ENCODE measurements at places on chromosomes 11 and 22. TPM values are rescaled to one million over a fixed set of nuclear protein-coding genes. Genes with fewer than 3 reads are reported as not detected.

- no peak for DNase-seq
Observed at GRCh38 chr11:94725097-94725496, 43.1 kb upstream of the AMOTL1 start.

DNA sequence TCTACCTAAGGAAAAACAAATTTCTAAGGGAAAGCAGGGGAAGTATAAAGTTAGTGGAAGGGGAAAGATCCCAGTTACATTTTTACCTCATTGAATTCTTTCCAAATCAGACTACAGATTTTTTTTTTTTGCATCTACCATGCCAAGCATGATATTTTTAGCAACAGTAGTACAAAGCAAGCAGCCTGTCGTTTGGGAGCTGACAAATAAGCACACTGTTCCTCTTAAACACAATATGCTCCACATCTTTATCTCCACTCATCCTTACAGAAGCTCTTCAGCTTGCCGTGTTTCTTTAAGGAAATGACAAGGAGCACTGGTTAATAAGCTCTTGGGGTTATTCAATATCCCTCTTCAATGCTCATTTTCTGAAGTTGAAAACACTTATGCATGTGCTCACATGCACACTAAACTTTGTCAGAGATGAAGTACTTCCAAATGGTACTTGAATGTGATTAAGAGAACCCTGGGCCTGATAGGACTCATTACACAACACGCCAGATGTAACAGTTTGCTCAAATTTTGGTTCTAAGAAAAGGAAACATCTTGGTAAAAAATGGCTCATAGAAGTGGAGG is 53.8 kb downstream of the PAX6 start:
- no peak for DNase-seq

DNA sequence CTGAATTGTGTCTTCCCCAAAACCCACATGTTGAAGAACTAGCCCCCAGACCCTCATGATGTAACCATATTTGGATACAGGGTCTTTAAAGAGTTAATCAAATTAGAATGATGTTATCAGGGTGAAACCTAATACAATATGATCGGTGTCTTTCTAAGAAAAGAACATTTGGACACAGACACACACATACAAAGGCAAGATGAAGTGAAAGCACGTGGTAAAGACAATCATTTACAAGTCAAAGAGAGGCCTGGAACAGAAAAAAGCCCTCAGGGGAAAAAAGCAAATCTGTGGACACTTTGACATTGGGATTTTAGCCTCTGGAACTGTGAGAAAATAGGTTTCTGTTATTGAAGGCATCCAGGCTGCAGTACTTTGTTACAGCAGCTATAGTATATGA is 733.4 kb downstream of the JRKL start:
- DNase-seq = no peak

DNA sequence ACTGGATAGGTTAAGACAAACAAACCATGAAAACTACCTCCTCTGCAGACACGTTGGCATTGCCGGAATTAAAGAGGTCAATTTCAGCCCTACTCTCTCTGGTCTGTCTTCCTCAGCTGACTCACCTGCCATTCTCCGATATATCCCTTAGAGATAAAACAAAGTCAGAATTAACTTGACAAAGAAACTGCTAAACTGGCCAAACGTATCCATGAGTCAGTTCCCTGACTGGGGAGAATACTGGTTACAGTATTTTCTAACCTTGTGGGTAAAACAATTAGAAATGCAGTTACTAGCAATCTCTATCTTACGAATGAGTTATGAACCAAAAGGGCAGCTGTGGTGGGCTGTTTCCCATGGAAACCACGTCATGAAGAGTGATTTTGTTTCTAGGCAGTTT is 96.2 kb downstream of the RDX start:
- DNase-seq = no peak

UPB1 gene
- not detected for polyA plus RNA-seq

CASP4 gene
- polyA plus RNA-seq = 108 TPM

RBMXL2 gene
- not detected for polyA plus RNA-seq

DNA sequence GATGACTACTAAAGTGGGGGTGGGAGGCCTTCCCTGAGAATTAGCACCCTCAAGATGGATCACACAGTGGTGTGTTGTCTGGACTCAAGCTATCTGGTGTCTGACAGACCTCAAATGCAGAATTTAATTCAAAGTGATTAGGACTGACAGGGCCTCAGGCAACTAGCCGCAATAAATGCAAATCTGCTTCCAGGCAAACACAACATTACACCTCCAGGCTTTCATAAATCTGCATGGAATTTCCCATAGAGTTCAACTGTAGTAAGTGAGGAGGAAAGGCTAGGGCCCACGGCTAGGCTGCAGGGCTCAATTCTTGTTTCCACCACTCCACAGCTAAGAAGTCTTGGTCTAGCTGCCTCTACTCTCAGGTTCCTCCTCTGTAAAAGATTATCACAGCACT is 331.4 kb downstream of the LARGE1 start:
- no peak for DNase-seq

MFRP gene
- not detected for polyA plus RNA-seq

RAG2 gene
- not detected for polyA plus RNA-seq

GRCh38 chr11:103077554-103077953 is 14.4 kb downstream of the DCUN1D5 start:
- no peak for DNase-seq

- DNase-seq = no peak
Observed at GRCh38 chr11:25650319-25650718, 681.6 kb upstream of the ANO3 start.

FLRT1 gene
- 0.21 TPM for polyA plus RNA-seq

DNA sequence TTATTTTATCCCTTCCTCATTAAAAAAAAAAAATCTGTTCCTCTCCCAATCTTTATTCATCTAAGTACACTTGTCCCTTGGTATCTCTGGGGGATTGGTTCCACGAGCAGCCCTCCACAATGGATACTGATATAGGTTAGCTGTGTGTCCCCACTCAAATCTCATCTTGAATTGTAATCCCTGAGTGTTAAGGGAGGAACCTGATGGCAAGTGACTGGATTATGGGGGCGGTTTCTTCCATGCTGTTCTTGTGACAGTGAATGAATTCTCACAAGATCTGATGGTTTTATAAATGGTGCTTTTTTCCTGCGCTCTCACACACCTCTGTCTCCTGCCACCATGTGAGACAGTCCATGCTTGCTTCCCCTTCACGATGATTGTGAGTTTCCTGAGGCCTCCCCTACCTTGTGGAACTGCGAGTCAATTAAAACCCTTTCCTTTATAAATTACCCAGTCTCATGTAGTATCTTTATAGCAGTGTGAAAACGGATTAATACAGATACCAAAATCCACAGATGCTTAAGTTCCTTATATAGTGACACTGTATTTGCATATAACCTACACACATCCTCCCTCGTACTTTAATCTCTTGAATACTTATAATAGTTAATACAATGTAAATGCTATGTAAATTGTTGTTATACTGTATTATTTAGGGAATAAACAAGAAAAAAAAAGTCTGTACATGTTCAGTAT is 62.0 kb downstream of the PACS1 start:
- DNase-seq = no peak

DNA sequence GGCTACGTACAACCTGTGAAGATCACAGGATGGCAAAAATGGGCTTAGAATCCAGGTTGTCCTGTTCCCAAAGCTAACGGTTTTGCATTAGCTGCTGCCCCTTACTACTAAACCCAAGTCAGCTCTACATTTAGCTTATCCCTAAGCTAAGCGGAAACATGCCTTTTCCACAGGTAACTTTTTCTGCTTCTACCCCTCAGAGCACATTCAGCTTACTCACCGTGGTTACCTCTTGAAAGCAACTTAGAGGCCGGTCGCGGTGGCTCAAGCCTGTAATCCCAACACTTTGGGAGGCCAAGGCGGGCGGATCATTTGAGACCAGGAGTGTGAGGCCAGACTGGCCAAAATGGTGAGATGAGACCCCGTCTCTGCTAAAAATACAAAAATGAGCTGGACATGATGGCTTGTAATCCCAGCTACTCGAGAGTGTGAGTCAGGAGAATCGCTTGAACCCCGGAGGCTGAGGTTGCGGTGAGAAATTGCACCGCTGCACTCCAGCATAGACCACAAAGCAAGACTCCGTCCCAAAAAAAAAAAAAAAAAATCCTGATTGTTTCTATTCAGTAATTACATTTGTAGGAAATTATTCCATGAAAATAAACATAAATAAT is 790 bp upstream of the TMEM41B start:
- DNase-seq = no peak

DNA sequence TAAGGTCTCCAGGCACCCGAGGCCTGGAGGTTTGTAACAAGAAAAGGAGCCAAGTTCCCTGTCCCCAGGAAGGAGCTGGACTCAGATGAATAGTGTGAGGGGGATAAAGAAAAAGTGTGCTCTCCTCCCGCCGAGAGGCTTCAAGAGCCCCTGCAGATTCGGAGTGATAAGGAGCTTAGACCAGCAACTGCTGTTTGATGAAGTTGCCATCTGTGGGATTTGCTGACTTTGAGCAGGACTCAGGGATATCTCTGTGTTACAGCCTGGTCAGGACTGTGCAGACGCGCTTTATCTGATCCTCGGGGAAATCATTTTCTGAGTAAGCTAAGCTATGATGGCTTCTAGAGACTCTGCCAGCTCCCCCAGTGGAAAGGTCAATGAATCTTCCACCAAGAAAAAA is 1017.0 kb downstream of the TBC1D22A start:
- DNase-seq = no peak
